Amygdala (tissue), 56 donors: ENCODE measurements at places on chromosomes 7 and 10.

- DNase-seq: no peak
Measured at GRCh38 chr7:114659409-114660125, 245.0 kb downstream of the FOXP2 start.

- no peak for DNase-seq
Measured at GRCh38 chr7:151308256-151308655, 33.4 kb upstream of the NUB1 start.

GRCh38 chr10:48477616-48478015, 127.3 kb downstream of the ARHGAP22 start:
- DNase-seq: no peak

DNA sequence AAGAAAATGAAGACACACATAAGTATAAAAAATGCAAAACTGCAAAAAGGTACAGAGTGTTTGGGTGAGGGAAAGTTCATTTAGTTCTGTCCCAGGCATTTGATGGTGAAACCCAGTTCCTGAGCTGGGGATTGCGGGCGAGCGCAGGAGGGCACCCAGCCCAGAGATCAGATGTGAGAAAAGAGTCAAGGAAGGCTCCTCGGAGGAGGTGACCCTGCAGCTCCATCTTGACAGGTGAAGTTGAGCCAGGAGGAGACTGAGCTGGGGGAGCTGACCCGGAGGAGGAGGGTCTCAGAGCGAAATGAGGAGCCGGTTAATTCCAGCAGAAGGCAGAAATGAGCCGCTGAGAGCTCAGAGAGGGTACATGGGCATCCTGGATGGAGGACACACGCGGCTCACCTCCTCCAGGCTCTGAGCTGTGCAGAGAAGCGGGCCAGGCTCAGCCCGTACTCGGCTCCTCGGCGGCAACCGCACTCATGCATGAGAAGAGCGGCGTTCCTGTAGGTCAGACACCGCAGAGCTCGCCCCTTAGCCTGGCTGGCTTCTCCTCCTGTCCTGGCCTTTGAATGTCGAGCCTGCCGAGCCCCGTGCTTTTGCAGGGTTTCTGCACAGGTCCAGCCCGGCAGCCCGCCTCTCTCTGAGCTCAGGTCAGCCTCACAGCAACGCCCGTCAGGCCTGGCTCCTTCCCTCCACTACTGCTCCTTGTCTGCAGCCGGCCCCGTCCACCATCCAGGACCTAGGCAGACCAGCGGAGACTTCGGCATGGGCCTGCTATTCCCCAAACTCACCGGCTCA, 9.5 kb upstream of the RAMP3 start:
- no peak for DNase-seq

- no peak for DNase-seq
Measured at GRCh38 chr7:8515640-8516185, 82.3 kb downstream of the NXPH1 start.

DNA sequence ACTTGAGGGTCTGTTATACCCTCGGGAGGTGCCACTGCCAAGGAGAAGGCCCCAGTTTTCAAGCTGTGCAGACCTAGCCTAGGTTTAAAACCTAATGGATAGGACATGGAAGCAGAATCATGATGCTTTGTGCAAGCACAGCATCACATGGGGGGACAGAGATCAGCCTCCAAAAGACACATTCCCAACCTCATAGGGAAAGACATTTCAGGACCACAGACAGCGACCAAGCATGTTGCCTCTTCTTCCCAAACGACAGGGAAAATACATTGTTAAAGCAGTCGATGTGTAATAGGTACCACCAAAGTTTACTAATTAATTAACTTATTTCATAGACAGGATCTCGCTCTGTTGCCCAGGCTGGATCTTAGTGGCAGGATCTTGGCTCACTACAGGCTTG, 573.9 kb downstream of the TCERG1L start:
- DNase-seq: no peak

DNA sequence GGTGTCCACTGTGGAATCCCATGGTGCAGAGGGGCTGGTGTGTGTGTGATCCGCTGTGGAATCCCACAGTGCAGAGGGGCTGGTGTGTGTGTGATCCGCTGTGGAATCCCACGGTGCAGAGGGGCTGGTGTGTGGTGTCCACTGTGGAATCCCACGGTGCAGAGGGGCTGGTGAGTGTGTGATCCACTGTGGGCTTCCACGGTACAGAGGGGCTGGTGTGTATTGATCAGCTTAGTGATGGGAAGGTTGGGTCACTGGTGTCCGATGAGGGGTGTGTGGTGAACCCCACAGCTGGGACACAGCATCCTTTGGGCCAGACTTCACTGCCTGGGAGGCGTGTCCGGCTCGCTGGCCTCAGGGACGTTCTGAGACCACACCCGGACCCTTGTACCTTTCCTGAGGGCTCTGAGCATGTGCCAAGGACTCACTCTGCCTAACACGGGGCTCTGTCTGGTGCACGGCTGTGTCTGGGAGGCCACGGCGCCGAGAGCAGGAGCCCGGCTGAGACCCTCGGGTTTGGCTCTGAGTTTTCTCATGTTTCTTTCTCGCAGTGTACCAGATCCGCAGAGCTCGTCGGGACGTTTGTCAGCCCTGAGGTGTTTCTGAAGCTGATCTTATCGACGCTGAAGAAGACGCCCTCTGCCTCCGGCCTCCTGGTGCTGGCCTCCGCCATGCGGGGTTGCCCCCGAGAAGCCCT, 29.3 kb upstream of the PRKAR1B start:
- DNase-seq: no peak

DNA sequence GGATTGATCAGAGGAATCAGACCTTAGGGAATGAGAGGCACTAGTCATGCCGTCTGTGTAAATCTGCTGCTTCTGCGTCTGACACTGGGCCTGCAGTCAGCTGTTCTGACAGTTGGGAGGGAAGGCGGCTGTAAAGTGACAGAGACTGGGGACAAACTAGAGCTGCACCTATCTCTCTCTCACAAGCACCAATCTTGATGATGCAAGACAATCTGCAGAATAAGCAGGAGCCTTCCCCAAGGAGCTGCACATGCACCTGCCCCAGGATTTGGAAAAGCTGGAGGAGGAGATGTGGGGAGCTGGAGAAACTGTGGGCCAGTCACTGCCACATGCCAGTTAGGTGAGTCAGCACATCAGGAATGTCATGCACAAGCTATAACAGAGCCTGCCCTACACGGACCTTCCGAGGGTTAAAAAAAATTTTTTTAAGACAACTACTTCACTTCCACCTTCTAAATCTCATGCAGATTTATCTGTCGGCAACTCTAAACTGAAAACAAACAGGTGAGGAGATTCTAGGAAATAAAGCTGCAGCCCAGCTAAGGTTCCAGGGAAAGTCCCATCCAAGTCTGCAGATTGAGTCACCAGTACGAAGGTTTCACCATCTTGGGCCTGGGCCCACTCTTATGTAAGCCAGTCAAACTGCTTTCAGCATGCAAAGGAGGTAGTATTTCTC, 39.2 kb downstream of the ENO4 start:
- no peak for DNase-seq

DNA sequence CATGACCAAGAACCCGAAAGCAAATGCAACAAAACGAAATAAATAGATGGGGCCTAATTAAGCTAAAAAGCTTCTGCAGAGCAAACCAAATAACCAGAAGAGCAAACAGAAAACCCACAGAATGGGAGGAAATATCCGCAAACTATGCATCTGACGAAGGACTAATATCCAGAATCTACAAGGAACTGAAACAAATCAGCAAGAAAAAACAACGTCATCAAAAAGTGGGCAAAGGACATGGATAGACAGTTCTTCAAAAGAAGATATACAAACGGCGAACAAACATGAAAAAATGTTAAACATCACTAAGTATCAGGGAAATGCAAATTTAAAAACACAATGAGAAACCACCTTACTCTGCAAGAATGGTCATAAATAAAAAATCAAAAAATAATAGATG, 35.3 kb upstream of the CACUL1 start:
- no peak for DNase-seq

DNA sequence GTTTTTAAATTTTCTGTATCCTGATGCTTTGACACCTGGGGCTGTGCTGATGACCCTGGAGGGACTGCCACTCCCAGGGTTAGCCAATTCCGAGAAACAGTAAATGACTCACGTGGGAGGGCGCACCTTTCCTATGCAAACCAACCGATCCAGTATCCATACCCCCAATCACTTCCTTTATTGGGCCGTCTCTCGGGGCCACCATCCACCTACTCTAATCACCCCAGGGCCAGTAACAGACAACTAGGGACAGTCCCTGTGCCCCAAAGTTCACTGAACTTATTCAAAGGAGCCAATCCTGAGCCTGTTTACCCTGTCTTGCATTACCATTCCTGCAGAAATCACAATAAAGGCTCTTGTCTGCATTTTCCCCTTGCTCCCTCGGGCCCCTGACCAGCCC, 6.6 kb upstream of the LGI1 start:
- no peak for DNase-seq

DNA sequence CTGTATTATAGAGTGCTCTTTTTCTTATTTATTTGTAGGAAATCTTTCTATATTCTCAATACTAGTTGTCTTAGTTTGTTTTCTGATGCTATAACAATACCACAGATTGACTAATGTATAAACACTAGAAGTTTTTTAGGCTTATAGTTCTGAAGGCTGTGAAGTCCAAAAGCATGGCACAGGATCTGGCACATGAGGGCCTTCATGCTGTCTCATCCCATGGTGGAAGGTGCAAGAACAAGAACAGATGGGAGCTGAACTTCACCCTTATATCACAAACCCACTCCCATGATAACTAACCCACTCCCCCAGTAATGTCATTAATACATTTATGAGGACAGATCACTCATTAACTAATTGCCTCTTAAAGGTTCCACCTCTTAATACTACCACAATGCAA, 109.7 kb downstream of the AVL9 start:
- no peak for DNase-seq

DNA sequence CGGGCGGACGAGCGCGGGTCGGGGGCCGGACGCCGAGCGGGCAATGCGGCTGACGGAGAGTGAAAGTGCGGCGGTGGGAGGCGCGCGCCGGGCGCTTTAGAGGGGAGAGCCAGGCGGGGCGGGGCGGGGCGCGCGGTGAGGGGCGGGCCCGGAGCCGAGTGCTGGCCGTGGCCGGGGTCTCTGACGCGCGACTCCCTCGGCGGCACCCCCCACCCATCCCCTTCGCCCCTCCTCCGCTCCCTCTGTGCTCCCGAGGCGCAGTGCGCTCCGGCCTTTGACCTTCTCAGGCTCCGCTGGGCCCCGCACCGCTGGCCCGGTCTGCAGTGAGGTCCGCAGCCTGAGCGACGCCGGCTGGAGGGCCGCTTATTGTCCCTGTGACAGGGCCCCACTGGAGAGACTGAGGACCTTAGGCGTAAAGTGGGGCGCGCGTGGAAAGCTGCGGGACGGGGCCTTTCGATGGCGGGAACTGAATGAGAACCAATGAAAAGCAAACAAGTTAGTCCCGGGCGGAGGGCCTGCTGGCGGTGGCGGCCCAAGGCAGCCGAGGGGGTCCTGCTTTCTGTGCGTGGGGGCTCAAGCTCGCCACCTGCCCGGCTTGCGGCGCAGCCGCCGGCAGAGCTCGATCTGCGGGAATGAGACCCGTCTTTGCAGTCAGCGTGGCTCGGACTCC, at the start of gene CXCL12:
Gene CXCL12 (minus strand): TSS at position 72 of the 670 bp plus-strand sequence. CDS start 92 bp downstream, outside the sequence.
- no peak for DNase-seq

DNA sequence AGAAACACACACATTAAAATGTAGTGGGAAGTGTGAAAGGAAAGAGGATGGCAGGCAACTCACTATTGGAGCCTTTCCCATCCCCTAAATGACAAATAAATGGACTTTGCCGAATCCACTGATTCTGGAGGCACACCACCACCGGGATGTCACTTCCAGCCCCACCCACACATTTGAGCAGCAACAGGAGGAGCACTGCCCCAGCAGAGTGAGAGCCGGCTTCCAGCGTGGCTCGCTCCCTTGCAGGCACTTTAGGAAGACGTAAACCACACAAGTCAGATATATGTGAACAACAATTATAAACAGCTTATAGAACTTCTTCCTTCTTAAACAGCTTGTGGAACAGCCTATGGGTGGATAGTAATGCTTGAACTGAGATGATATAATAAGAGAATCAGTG, 191.0 kb downstream of the DGKI start:
- no peak for DNase-seq

GRCh38 chr10:36057180-36057579, 415.1 kb upstream of the FZD8 start:
- DNase-seq: no peak

DNA sequence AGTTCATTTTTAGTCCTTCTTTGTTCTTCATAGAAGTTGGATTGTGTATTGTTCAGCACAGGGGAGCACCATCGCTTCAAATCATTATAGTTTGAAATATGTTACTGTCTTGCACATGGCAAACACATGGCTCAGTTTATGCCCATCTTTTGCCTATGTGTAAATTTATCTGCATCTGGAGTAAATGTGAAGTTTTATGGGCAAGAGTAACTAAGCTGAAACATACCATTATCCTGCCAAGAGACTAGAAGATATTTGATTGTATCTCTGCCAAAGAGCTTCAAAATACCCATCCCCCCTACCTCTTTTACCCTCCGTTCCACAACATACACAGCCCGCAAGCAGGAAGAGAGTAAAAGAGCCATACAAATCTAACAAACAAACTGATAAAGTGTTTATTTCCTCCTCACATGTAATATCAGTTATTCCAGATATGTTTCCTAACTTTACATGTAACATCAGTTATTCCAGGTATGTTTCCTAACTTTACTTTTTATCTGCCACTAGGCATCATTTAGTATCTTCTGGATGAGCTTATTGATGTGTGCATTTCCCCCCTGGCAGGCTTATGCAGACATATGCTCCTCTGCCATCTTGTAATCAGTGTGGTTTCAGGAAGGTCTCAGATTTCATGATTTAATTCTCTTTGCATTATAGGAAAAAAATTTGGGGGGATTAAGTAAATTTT, 127.7 kb downstream of the SRI start:
- DNase-seq: no peak

DNA sequence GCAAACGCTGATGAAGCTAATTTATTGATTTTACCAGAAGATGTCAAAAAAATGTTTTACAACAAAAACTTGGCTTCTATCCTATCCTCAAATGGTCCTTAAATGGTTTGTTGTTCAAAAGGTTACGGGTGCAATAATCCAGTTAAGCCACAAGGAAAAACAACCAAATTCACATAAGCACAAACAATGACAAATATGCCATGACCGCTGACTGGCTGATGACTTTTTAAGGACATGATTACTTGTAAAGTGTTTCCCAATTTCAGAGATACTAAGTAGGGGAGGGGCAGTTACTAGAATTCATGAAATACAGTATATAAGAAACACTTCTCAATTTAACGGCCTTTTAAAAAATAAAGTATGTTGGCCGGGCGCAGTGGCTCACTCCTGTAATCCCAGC, 28.8 kb downstream of the ABI1 start:
- no peak for DNase-seq

- no peak for DNase-seq
Measured at GRCh38 chr10:60921633-60922032, 22.4 kb downstream of the RHOBTB1 start.

DNA sequence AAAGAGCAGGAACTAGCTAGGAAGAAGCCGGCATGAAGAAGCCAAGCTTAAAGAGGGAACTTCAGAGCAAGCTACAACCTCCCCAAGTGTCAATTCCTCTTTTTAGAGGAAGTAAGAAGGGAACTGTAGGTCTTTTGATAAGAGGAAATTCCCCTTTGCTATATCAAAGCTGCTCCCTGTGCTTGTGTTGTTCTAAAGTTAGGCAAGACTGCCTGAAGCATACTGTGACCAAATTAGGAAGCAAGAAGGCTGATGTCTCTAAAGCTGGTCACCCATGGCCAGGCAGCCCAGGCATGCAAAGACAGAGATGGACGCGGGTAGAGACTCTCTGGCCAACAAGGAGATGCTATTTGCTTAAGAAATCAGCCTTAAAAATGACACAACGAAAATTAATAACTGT, 87.9 kb downstream of the RNF216 start:
- no peak for DNase-seq
